ENCODE measurements at places on chromosomes 13 and 19.

DNA sequence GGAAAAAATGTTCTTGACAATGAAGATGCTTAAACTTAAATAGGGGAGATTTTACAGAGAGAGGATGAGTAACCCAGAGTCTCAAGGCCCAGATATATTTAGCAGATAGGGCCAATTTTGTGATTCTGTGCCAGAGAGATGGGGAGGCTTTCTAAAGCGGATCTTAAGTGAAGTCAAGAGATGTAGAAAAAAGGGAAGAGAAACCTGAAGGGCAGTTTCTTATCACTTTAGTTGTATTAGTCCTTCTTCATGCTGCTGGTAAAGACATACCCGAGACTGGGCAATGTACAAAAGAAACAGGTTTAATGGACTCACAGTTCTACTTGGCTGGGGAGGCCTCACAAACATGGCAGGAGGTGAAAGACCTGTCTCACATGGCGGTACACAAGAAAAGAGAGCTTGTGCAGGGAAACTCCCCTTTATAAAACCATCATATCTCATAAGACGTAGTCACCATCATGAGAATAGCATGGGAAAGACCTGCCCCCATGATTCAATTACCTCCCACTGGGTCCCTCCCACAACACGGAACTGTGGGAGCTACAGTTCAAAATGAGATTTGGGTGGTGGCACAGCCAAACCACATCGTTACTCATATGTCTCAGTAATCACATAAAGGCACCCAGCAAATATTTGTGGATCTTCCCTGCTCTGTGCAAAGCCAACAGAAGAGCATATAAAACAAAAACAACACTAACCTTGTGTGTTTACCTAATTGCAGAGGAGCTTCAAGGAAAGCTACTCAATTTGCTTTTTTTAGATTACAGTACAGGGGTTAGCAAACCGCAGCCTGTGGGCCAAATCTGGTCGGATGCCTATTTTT, 102.6 kb upstream of the MYCBP2 start:
- no peak for DNase-seq

DNA sequence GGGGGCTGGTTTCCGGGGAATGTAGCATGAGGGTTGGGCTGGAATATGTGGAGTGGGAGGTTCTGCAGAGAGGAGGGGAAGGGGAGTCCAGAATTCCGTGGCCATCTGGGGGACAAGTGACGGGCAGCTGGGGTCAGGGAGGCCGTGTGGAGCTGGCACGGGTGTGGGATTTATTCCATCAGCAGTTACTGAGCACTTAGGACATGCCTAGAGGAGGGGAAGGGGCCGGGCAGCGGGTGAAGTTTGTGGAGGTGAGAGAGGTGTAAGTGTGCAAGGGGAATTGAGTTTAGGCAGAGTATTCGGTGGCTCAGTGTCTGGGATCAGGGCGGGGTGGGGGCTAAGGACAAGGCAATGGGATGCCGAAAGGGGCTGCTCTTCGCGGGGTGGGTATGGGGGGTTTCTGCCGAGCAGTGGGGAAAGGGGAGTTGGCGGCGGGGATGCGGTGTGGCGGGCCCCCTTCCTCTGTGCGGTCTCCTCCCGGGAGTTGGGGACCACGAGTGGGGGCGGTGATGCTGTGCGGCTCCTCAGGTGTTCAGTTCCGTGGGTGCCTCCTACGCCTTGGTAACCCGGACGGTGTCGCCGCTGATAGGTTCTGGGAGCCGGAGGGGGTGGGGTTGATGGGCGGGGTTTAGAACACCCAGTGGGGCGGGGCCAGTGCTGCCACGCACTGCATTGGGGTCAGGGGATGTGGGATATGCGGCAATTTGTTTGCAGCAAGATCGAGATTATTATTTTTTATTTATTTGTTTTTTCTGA, 5.4 kb downstream of the CCDC61 start:
- DNase-seq: no peak

DNA sequence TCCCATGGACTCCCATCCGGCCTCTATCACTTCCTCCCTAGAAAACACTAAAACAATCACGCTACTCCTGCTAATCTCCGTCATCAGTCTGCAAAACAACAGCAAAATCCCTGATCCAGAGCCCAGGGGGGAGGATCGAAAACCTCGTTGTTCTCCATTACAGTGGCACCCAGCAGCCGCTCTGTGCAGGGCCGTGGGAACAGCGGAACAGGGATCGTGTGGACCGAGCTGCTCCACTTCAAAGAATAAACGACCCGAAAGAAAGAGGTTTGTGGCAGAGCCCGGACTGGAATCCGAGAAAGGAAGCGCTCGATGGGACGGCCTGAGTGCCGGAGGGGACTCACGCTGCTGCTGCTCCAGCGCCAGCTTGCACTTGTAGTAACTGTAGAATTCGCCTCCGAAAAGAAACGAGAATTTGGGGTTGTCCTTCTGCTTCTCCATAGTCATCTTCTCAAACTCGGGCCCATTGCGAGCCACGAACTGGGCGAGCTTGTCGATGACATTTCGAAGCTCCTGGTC, 652 bp downstream of the CHERP start:
- DNase-seq: no peak

- no peak for DNase-seq
These were observed 7.4 kb downstream of the DBP start for GRCh38 chr19:48629599-48630295.

GRCh38 chr13:79936368-79937136, 404.4 kb downstream of the SPRY2 start:
- no peak for DNase-seq

- DNase-seq: no peak
These were observed 50.2 kb upstream of the GTF3A start for GRCh38 chr13:27374126-27374613.

GRCh38 chr13:95603887-95604555, 40.5 kb downstream of the DZIP1 start:
- DNase-seq: no peak

GRCh38 chr13:29239653-29240525, 355.6 kb downstream of the SLC7A1 start:
- DNase-seq: no peak

- no peak for DNase-seq
These were observed 634.5 kb downstream of the LIG4 start for GRCh38 chr13:107580741-107581412.

GRCh38 chr13:32246468-32246867, 68.7 kb downstream of the ZAR1L start:
- DNase-seq: no peak

DNA sequence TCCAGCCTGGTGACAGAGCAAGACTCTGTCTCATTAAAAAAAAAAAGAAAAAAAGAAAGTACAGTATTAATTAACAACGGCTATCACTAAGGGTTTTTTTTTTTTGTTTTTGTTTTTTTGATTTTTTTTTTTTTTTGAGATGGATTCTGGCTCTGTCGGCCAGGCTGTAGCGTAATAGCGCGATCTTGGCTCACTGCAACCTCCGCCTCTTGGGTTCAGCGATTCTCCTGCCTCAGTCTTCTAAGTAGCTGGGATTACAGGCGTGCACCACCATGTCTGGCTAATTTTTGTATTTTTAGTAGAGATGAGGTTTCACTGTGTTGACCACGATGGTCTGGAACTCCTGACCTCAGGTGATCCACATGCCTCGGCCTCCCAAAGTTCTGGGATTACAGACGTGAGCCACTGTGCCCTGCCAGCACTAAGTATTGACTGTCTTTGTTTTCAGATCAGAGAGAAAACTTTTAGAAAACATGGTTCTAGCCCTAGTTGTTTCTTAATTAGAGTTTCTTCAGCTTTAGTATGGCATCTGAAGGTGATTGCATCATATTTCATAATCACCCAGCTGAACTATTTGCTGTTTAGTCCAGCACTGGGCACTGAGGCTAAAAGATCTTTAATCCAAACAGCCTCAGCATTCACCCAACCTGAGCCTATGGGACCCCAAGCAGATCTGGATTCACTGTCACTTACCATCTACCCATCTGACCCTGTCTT, 2.7 kb upstream of the GATAD2A start:
- no peak for DNase-seq

DNA sequence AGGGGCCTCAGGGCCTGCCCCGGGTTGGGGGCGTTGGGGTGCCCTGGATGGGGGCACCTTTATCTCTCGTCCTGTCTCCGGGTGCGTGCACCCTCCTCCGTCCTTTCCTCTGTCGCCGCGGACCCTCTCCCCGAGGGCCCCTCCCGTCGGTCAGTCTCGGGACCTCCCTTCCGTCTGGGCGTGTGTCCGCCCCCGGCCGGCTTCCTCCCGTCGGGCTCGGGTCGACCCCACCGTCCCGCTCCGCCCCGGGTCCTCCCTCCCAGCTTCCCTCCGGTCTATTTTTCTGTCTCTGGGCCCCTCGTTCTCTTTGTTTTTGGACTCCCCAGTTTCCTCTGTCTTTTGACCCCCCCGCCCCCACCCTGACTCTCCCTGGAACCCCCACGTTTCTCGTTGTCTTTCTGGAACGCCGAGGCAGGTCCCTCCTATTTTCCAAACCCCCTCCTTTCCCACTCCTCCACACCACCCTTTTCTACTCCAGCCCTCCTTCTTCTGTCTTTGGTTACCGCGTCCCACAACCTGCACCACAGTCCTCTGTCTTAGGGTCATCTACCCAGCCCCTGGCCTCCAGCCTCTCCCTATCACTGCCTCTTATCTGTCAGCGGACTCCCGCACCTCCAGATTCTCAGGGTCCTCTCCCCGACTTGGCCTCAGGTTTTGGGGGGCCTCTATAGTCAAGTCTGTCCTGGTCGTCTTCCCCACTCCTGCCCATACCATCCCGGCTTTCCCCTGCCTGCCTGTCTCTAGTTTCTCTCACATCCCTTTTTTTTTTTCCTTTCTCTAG, 757 bp downstream of the EGLN2 start:
- DNase-seq: no peak

DNA sequence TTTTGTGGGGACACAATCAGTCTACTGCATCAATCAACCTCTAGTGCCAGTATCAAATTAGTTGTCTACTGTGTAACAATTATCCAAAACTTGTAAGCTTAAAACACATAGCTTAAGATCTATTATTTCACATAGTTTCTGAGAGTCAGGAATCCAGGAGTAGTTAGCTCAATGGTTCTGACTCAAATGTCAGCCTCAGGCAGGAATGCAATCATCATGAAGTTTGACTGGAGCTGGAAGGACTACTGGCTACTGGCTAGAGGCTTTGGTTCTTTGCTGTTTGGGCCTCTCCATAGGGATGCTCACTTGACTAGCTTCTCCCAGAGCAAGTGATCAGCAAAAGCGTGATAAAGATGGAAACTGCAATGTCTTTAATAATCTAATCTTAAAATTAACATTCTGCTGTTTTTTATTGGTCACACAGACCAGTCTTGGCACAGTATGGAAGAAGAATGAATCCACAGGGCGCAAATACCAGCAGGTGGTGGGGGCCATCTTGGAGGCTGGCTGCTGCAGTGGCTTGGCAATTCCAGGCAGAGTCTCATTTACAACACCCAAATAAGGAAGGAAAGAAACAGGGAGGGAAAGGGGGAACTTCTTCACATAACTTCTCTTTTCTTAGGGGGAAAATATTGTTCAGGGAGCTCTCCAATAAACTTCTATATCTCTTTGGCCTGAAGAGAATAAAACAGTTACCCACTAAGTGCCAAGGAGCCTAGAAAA, 15.7 kb downstream of the CAB39L start:
- DNase-seq: no peak

- DNase-seq: no peak
These were observed 11.1 kb upstream of the ENOX1 start for GRCh38 chr13:43797869-43798268.

DNA sequence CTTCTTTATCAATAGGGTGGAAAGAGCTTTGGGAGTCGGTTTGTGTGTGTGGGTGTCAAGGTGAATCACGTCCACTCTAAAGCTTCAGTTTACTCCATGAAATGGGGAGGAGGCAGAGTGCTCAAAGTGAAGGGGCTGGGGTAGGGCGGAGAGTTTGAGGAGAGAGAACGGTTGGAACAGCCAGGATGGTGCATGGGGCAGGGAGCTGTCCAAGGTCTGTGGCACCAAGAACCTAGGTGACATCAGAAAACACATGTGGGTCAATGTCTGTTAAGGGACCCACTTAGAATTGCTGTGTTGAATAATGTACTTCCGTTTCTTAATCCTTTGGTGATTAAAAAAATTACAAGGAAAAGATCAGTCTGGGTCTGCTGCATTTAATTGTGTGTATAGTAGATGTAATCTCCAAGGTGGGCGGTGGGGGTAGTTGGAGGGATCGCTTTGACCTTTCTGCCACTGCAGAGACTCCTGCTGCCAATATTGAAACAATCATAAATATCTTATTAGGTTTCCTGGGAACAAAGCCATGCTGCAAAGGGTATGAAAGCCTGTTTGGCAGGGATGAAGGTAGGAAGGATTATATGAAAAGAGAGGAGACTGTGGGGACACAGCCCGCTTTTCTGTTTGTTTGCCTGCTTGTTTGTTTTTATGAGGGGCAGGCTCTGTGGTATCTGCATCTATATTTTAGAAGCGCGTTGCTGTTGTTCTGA, 122.3 kb downstream of the ATP8A2 start:
- DNase-seq: no peak

DNA sequence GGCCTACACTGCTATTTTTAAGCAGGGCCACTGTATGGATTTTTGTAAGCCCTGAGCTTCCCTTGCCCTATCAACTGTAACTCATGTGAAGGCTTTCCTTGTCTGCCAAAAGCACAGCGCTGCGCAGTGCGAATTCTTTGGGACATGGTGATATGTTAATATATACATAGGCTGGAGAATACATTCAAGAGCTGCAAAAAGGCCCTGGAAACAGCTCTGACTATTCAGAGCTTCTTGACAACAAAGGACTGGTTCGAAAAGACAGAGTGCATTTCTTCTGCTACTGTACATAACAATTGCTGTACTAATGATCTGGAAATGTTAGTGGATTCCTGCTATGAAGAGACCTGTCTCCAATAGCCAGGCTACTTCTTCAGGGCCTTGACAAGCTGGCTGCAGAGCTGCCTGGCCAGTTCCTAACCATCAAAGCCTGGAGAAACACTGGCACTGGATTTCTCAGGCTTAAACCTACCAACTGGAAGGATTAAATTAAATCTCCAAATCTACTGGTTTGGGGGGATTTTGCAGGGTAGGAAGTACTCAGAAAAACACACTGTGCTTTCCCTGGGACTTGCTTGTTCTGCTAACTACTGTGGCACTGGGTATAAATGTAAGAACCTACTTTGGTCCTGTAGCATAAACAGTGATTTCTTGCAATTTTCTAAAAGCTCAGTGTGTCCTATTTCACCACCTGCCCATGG, 246.9 kb downstream of the DNAJC15 start:
- DNase-seq: no peak

GRCh38 chr19:4409123-4409933, 6.9 kb downstream of the CHAF1A start:
- no peak for DNase-seq
